ENCODE measurements at places on chromosomes 3 and 15. TPM values are rescaled to one million over a fixed set of nuclear protein-coding genes. Genes with fewer than 3 reads are reported as not detected.

THSD4 gene
- total RNA-seq = 50.6 TPM

GREM1 gene
- total RNA-seq = 935 TPM

POMGNT2 gene
- total RNA-seq = 11.6 TPM

GOLGA8T gene
- total RNA-seq = not detected

- no peaks in the 10 kb centered on the region for H3K4me1 ChIP-seq
- H3K27ac ChIP-seq = no peak overlapping the region
- H3K36me3 ChIP-seq = no peaks in the 10 kb centered on the region
Observed at GRCh38 chr3:97269202-97269601, 454.8 kb downstream of the EPHA6 start.

- no peaks in the 10 kb centered on the region for H3K36me3 ChIP-seq
- no peaks in the 10 kb centered on the region for H3K4me1 ChIP-seq
- H3K4me3 ChIP-seq = no peak overlapping the region
- H3K27me3 ChIP-seq = no peaks in the 10 kb centered on the region
- DNase-seq = no peak
Observed at GRCh38 chr15:60667190-60667868, 188.4 kb upstream of the ICE2 start.

DNA sequence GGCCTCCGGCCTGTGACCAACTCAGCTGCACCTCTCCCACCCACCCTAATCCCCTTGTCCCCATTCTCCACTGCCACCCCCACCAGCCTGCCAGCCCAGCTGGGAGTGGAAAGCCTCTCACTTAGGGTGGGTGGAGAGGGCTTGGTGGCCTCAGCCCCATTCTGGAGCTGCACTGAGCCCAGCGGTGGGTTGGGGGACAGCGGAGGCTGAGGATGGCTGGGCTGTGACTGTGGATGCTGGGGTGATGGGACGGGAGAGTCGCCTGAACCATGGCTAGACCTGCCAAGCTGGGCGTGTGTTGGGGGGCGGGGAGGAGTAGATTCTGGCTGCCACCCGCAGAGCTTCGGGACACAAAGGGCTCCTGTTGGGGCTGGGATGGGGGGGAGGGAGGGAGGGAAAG, 1.8 kb downstream of the CLCN2 start:
- no peak for DNase-seq
- H3K27me3 ChIP-seq = no peaks in the 10 kb centered on the region
- H3K4me3 ChIP-seq = no peak overlapping the region
- H3K4me1 ChIP-seq = peaks cover 15% of the 10 kb centered on the region
- H3K27ac ChIP-seq = no peak overlapping the region
- H3K36me3 ChIP-seq = no peaks in the 10 kb centered on the region

GRCh38 chr3:40741729-40742128, 217.0 kb downstream of the ZNF621 start:
- no peak for DNase-seq
- no peaks in the 10 kb centered on the region for H3K4me1 ChIP-seq
- H3K4me3 ChIP-seq = no peak overlapping the region
- no peaks in the 10 kb centered on the region for H3K27me3 ChIP-seq

- no peaks in the 10 kb centered on the region for H3K36me3 ChIP-seq
- H3K27ac ChIP-seq = no peak overlapping the region
- no peak overlapping the region for H3K4me3 ChIP-seq
- no peaks in the 10 kb centered on the region for H3K4me1 ChIP-seq
- peak; percentile 15 for DNase-seq
Observed at GRCh38 chr3:170021083-170021482, 16.7 kb upstream of the GPR160 start.

- peaks cover 47% of the 10 kb centered on the region for H3K27me3 ChIP-seq
- no peak for DNase-seq
- no peaks in the 10 kb centered on the region for H3K36me3 ChIP-seq
- H3K27ac ChIP-seq = no peak overlapping the region
Observed at GRCh38 chr3:194161131-194162045, 25.4 kb downstream of the HES1 start.

- no peak overlapping the region for H3K4me3 ChIP-seq
- no peaks in the 10 kb centered on the region for H3K36me3 ChIP-seq
- H3K27ac ChIP-seq = no peak overlapping the region
- 0 out of 2 replicates have a peak, but pooled peaks cover 7% of the 10 kb centered on the region for H3K4me1 ChIP-seq
- no peak for DNase-seq
Observed at GRCh38 chr3:151845306-151845905, 28.0 kb upstream of the SUCNR1 start.

GRCh38 chr3:45437383-45437782, 49.0 kb downstream of the LARS2 start:
- no peaks in the 10 kb centered on the region for H3K36me3 ChIP-seq
- H3K4me3 ChIP-seq = no peak overlapping the region
- 0 out of 2 replicates have a peak, but pooled peaks cover 4% of the 10 kb centered on the region for H3K4me1 ChIP-seq
- no peak for DNase-seq

GRCh38 chr15:80944818-80945217, 44.8 kb downstream of the MESD start:
- H3K27me3 ChIP-seq = no peaks in the 10 kb centered on the region
- no peaks in the 10 kb centered on the region for H3K4me1 ChIP-seq
- H3K4me3 ChIP-seq = no peak overlapping the region
- no peak overlapping the region for H3K27ac ChIP-seq
- no peak for DNase-seq

GRCh38 chr15:78007964-78008886, 69.3 kb downstream of the TBC1D2B start:
- no peak overlapping the region for H3K4me3 ChIP-seq
- H3K27me3 ChIP-seq = no peaks in the 10 kb centered on the region
- 0 out of 2 replicates have a peak overlapping the region, but pooled peaks have one; percentile 15 for H3K27ac ChIP-seq
- peaks cover 19% of the 10 kb centered on the region for H3K36me3 ChIP-seq
- peak; percentile 95 for DNase-seq

DNA sequence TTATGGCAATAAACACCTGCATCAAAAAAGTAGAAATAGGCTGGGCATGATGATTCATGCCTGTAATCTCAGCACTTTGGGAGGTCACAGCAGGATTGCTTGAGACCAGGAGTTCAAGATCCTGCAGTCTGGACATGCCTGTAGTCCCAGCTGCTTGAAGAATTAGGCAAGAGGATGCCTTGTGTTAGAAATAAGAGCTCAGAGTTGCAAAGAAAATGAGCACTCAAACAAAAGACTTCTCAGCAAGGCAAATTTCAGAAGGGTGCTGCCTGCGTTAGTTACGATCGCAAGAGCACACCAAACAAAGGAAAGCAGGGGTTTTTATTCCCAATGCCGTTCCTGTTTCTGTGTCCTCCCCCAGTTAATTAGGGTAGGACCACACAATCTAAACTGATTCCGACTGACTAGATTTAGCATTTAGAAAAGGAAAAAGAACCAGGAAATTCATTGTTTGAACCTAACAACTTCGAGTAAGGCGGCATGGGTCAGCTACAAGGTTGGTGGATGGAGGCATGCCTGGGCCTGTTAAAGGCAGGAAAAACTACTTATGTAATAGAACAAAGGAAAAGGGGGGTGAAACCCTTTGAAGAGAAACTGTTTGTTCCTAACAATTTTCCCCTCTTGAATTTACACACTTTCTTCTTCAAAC, 55.5 kb downstream of the DLG1 start:
- DNase-seq = no peak
- no peak overlapping the region for H3K4me3 ChIP-seq
- no peaks in the 10 kb centered on the region for H3K27me3 ChIP-seq
- no peak overlapping the region for H3K27ac ChIP-seq

- peaks cover 24% of the 10 kb centered on the region for H3K4me1 ChIP-seq
- no peaks in the 10 kb centered on the region for H3K36me3 ChIP-seq
- no peak overlapping the region for H3K4me3 ChIP-seq
Observed at GRCh38 chr3:132783152-132783551, 60.9 kb upstream of the NPHP3 start.

Measured in GM23248 (cell line).